ENCODE measurements at places on chromosomes 2 and 18.

GRCh38 chr2:8595811-8596600 lies 85.8 kb upstream of the ID2 start:
- DNase-seq: no peak

- no peak for DNase-seq
Observed at GRCh38 chr2:5988120-5988519, 295.9 kb downstream of the SOX11 start.

DNA sequence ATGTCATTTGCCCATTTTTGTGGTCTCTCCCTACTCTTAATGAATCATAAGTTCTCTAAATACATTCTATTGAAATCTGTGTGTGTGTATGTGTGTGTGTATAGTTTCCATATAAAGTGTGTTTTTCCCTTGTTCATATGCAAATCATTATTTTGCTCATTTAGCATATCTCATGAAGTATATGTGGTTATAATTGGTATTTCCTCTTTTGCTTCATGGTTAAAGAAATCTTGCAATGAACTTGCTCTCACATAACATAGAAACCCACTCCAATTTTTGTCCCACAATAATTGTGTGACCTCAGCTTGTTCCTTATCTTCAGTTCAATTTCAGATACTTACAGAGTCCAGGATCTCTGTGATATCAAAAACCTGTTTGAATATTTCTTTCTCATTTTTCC lies 1.2 kb downstream of the CPO start:
- no peak for DNase-seq

DNA sequence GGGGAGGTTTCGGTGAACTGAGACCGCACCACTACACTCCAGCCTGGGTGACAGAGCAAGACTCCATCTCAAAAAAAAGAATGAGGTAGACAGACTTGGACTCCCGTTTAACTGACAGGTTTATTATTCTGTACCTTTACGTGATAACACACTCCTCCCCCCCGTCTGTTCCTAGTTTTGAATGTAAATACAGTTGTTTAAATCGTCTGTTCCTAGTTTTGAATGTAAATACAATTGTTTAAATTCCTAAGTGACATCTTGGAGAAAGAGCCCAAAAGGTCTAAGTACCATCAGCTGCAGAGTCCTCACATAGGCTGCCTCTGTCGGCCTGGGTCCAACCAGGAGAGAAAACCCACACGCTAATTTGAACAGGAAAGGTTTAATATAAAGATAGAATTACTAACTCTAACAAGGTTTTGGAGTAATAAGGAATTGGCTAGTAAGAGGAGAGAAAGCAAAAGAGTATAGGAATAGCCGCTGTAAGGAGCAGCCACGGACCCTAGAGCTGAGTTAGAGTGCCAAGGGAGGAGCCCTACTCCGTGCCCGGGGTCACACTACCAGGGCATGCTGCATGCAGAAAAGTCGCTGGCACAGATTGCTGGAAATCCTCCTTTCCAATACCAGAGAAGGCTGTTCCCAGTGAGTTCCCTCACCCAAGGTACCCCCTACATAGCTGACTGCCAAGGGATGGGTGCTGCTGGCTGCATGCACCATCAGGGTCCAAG lies 83.5 kb upstream of the RANBP2 start:
- DNase-seq: no peak

GRCh38 chr18:58117786-58118403 lies 73.9 kb downstream of the NEDD4L start:
- no peak for DNase-seq
